ENCODE measurements at places on chromosomes 1 and 21. TPM values are rescaled to one million over a fixed set of nuclear protein-coding genes. Genes with fewer than 3 reads are reported as not detected.

TAS1R1 gene
- total RNA-seq: not detected

DCDC2B gene
- total RNA-seq: not detected

GJA9 gene
- total RNA-seq: not detected

LDLRAD1 gene
- not detected for total RNA-seq

LAPTM5 gene
- 0.18 TPM for total RNA-seq

GFI1 gene
- 0.26 TPM for total RNA-seq

CD2 gene
- total RNA-seq: not detected

NGF gene
- total RNA-seq: 3.3 TPM

ITGB2 gene
- 0.74 TPM for total RNA-seq

TTC34 gene
- total RNA-seq: 0.03 TPM

CCDC190 gene
- total RNA-seq: not detected

CRYAA gene
- total RNA-seq: not detected

C1QB gene
- not detected for total RNA-seq

SUCO gene
- total RNA-seq: 10.3 TPM

OPTC gene
- not detected for total RNA-seq

BATF3 gene
- total RNA-seq: 32.0 TPM

S100A3 gene
- total RNA-seq: 106 TPM

LRRC71 gene
- total RNA-seq: 0.20 TPM

OSCP1 gene
- total RNA-seq: 5.0 TPM

AVPR1B gene
- not detected for total RNA-seq
